ENCODE measurements at places on chromosomes 2 and 18.
A peak's percentile ranks its signal among the peaks of the same experiment; 100 is the strongest.

GRCh38 chr2:109676346-109676902 is 62.3 kb downstream of the SOWAHC start:
- DNase-seq: no peak

GRCh38 chr2:216730871-216731270 is 35.5 kb upstream of the IGFBP5 start:
- no peak for DNase-seq

GRCh38 chr2:190927301-190927700 is 46.7 kb downstream of the GLS start:
- DNase-seq: no peak

DNA sequence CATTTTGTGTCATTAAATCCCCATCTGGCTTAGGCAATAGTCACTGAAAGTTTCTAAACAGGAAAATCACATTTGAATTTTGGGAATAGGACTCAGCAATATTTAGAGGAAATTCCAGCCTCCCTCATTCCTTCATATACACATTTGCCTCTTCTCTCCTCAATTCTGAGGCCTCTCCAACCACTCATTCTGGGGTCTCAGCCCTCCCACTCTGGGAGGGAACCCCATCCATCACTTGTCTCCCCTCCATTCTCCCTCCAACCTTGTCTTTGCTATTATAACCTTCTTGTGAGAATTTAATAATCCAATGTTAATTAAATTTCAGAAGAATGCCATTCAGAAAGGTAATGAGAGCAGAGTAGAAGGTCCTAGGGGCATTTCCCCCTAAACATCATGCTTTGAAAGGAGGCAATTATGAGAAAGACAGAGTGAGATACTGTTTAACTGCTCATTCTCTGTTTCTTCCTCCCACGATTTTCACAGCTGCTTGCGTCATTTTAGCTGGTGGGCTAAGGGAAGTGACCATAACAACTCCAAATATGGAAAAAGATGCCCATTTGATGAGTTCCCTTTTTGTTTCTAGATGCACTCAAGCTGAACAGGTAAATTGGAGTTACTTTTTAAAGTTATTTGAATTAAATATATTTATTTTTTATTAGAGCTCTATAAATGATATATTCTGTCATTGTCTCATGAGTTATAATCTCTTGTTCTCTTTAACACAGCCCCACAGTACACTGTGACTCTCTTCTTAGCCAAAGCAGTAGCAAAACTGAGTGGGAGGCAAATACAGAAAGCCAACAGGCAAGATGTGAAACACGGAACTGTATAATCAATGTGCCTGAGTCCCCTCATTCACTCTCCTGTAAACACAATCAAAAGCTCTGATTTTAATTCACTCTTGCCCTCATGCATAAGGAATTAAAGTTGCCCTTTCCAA is 135.1 kb downstream of the DLGAP1 start:
- DNase-seq: no peak

GRCh38 chr18:68822926-68823325 is 25.0 kb downstream of the CCDC102B start:
- DNase-seq: no peak

- DNase-seq: no peak
These were observed 127.1 kb downstream of the ETAA1 start for GRCh38 chr2:67524213-67524612.

DNA sequence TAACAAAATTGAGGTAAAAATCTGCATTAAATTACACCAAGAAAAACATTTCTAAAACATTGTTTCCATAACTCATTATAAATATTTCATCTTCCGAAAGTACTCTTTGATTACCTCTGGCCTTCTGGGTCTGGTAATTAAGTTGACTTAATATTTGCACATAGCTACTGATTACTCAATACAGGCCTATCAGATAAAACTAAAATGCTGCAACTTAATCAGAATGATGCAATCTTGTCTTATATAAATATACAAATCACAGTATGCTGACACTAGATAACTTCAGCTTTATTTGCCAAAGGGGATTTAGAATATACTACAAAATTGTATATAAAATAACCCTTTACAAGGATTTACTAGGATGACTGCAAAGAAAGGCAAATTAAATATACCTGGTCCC is 49.3 kb downstream of the SLC35F5 start:
- DNase-seq: no peak

DNA sequence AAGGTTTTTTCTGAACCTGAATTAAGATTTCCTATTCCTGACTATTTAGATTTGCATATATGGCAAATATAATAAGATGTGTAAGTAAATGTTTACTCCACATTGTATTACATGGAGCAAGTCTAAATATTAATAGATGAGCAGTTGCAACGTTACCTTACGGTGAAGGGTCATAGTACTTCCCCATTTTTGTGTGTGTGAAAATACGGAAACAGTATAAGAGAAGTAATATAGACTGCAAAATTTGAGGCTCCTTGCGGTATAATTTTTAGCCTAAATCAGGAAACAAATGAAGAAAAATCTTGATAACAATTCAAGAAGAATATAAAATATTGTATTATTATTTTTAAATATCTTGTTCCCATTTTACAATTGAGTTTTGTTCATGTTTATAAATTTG is 434.2 kb downstream of the GRB14 start:
- DNase-seq: no peak

DNA sequence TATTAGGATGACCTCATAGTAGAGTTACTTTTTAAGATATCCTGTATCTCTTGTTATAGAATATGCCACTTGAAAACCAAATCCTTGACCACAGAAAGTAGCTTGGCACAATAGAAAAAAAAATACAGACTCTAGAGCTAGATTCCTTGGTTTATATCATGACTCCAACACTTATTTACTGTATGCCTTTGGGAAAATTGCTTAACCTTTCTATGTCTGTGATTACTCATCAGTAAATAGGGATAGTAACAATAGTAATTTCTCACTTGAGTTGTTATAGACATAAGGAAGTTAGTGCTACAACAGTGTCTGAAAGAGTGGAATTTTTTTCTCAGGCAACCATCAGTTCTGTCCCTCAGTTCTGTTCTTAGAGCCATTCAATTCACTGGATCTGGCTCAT is 193.8 kb downstream of the GULP1 start:
- no peak for DNase-seq

- DNase-seq: no peak
These were observed 679.3 kb downstream of the ZEB2 start for GRCh38 chr2:143840601-143841000.

- peak; percentile 4 for DNase-seq
These were observed 496.9 kb upstream of the VRK2 start for GRCh38 chr2:57549642-57550102.

DNA sequence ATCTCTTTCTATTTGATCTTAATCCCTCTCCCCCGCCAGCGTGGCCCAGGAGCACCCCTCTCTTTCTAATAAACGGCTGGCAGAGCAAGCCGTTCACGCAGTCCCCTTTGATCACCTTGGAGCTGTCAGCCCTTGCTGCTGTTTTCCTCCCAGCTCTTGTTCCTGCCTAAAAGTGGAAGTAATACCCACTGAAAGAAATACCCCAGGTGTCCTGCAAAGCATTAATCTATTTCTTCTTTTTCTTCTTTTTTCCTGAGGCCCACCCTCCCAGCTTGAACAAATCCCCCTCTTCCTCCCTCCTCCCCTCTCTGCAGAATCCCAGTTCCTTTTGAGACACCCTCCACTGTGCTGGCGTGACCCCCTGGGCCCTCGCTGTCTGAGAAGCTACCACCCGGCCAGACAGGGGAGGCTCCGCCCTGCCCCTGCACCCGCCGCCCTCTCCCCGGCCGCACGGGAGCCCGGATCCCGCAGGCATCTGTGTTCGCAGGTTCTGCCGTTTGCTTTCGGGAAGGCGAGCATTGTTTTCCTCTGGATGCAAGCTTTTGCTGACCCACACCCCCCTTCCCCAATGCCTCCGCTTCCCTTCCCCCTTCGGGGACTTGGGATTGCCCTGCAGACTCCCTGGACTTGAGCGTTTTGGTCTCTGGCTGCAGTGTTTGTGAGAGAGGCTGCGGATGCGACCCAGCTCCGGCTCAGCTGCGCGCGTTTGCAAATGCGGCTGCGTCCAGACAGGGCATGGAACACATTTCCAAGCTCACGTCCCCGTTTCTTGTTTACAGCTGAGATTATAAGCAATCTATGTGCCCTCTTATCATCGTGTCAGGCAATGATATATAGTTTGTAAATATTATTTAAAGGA is 631.5 kb downstream of the NYAP2 start:
- peak; percentile 89 for DNase-seq

DNA sequence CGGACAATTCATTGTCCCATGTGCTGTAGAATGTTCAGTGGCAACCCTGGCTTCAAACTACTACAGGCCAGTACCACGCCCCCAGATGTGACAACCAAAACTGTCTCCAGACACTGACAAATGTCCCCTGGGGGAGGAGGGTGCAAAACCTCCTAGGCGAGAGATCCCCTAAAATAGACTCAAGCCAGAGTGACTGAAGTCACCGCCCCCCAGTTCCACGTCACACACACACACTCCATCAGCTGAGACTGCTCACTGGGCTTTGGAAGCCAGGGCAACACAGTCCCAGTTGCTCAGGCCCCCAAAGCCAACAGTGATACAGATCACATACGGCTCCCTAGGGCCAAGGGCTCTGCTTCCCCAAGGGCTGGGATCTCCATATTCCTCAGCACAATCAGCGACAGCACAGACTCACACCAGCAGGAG is 19.1 kb downstream of the HDAC4 start:
- DNase-seq: no peak

GRCh38 chr2:217834744-217835513 is 167.9 kb downstream of the TNS1 start:
- no peak for DNase-seq

DNA sequence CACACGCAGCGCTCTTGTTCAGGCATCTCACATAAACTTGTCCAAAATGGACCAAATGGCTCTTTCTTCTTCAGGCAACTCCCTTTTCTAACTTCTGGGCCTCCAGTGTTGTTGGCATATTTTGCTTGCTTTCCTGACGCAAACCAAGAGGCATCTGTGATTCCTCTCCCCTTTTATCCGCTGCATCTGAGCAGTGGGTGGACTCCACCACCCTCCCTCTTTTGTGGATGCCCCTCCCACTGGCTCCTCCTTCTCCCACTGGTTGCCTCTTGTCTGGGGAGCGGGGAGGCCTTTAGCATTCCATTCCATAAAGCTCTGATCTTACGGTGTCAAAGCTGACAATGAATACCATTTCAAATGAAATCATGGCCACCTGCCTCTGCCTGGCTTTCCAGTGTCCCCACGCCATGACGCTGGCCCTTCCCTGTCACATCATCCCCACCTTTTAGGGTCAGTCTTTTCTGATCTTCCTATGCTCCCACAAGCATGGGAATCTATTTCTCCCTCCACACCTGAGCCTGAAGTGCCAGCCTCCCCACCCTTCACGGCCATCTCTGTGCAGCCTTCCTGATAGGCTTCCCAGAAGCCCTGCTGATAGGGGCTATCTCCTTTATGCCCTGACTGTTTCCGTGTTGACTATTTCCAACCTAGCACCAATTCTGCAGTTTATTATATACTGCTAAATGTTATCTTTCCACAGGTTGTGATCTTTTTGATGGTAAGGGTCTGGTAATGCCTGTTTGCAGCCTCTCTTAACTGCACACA is 51.5 kb downstream of the RPL37A start:
- DNase-seq: peak; percentile 55

DNA sequence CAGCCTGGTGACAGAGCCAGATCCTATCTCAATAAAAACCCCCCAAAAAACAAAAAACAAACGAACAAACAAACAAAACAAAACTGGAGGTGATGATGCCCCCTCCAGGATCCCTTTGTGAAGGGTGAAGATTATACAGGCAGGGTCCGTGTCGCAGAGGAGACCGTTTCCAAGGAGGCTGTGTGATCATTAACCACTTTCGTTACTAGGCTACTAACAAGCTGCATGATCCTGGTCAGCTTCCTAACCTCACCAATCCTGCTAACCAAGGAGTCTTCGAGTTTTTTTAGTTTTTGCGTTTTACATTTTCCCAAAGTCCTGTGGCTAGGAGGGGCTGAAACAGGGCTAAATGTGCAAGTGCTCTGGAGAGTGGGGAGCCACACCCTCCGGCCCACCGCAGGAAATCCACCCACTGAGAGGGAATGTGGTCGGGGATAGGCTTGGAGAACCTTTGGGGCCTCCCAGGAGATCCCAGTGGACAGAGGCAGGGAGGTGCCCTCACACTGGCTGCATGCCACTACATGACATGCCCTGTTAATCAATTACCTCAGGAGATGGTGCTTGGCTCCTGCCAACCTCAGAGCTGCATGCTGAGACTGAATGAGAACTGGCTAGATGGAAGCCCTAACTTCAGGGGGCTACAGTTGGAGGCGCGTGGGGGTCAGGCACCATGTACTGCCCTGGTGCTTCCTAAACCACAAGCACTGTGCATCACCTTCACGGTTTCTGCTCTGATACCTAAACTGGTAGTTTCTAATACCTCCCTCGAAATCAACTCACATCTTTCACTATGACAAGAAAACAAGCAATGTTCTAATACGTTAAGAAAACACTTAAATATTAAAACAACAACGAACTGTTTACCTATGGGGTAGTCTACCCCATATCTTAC is 67.5 kb upstream of the RGPD5 start:
- no peak for DNase-seq

DNA sequence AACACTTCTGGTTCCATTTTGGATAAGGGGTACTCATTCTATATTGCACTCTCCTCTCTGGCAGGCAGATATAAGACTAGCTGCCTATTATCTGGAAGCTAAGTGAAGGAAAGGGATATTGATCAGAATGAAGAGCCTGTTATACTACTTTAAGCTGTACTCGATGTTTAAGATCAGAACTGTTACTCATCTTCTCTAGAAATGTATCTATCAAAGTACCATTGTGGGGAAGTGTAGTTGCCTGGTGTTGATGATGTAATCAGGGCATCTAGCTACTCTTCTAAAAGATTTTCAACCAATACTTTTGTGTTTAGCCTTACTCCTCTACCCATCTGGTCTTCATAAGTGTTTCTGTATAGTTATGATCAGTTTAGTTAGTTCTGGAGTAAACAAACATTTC is 5.8 kb downstream of the CAMKMT start:
- no peak for DNase-seq

- no peak for DNase-seq
These were observed 64.9 kb downstream of the ACTR2 start for GRCh38 chr2:65292461-65293011.

DNA sequence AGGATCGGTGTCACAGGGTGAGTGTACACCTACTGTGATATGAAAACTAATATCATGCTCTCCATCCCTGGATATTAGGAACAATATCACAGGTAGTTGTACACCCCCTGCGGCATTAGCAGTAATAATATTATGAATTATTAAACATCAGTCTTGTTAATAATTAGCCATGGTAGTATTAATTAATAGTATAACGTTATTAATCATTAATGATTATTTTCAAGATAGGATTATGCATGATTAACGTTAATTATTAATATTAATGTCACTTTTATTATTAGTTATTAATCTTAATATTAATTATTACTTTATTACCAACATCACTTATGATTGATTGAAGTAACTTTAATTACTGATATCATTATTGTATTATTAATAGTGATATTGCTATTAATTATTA is 26.2 kb upstream of the NAGK start:
- no peak for DNase-seq

- DNase-seq: peak; percentile 65
These were observed 140.3 kb downstream of the CYRIA start for GRCh38 chr2:16525265-16525887.

GRCh38 chr18:46939337-46939963 is 22.0 kb downstream of the KATNAL2 start:
- DNase-seq: peak; percentile 45

All from ELF-1 (cell line).